RPMI7951 (cell line): ENCODE measurements at places on chromosomes 4 and X.
A peak's percentile ranks its signal among the peaks of the same experiment; 100 is the strongest.

GRCh38 chrX:129230850-129231512 is 292.3 kb downstream of the SMARCA1 start:
- no peak for DNase-seq

DNA sequence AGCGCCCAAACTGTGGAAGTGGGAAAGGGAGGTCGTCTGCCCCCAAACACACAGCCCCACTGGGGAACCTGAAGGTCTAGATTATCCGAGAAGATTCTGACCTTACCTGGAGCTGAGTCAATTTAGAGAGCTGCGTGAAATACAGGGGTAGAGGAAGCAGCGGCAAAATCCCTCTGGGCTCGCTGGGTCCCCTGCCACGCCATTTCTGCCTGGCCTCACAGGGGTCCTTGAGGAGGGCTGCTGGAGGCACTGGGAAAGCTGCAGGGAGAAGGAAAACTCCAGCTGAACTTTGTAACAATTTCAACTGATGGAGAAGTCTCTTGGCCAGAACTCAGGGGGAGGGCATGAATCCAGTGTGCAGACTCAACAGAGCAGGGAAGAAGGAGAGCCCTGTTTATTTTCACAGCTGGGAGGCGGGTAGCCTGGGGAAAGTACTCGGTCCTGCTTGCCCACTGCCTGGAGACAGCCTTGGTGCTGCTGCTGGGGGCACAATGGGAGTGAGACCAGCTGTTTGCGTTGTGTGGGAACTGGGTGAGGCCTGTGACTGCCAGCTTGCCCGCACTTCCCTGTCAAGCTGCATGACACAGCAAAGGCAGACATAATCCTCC is 93.2 kb upstream of the MAPK10 start:
- peak; percentile 86 for DNase-seq

DNA sequence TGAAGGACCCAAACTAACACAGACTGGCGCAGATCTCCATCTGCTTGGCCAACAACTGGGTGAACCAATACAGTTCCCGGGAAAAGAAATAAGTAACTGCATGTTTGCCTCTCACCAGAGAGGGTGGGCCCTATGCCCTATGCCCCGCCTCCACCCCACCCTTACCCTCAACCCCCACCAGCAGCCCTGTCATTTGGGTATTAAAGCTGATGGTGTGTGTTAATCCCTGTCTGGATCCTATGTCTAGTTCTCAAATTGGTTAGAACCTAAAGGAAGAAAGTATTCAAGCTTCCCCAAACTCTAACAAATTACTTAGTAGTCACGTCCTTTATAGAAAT is 19.0 kb downstream of the SMPX start:
- no peak for DNase-seq

DNA sequence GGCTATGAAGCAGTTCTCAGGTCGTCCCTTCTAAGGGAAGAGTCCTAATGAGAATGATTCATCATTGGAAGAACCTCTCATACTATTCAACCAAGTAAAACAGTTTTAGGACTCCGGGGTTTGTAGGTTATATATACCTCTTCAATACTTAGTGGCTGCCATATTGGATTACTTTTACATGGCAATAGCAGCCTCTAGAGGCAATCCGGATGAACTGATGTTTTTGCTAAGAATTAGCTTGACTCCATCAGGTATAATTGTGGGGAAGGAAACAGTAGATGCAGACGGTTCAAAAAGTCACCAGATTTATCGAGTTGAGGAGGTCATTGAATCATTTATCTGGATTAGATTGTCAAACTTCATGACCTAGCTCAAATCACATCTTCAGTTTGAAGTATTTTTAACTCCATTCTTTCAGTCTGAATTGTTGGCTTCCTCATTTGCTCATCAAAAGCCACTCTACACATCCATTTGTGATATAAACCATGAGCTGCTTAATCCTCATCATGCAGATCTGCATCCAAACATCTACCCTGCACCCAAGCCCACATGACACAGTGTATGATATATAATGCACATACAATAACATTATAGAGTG is 28.4 kb downstream of the GUCY1B1 start:
- DNase-seq, result peak; percentile 67

GRCh38 chrX:78957768-78958130 is 12.6 kb downstream of the P2RY10 start:
- no peak for DNase-seq

DNA sequence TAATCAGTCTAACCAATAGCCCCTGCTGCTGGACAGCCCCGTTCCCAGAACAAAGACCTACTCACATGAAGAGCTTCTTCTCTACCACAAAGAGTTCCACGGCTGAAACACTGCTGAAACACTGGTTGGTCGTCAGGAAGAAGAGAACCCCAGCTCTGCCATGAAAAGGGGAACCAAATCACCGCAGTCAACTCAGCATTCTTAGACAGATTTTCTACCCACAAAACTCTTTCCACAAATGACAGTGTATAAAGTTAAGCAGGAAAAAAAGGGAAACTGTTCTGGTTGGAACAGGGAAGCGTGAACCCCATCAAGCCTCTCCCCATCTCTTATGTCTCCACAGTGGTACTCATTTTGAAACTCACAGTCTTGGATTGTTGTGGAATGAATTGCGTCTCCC is 57.3 kb downstream of the ABCG2 start:
- no peak for DNase-seq

DNA sequence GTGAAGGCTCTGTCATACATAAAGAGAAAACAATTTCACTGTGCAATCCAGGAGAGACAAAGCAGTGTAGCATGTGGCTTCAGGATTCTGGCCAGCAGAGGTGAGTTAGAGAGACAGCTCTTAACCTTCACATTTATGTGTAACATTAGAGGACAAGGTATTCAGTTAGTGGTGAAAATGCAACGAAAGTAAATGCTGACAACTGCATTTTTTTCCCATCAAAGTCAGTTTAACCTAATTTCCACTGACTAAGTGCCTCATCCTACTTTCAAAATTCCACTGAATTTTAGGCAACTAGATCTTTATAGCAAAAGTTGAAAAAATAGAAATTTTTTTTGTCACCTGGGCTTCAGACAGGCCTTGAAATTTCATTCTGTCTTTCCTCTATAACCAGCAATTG is 130.8 kb upstream of the LNX1 start:
- DNase-seq, result no peak

DNA sequence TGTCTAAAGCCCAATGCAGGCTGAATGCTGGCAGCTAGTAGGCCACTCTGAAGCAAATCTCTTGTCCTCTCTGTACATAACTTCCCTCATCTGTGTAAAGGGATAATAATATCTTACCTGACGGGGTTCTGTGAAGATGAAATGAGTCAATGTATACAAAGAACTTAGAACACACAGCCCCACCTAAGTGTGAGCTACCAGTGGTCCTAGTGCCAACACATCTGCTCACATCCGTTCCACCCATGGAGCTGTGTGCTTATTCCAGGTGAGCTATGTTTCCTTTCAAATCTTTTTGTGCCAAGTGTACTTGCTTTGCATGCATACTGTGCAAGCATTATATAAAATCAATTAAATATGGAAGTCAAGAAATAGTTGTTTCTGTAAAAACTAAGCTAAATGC is 116.4 kb downstream of the TSPAN5 start:
- DNase-seq, result no peak

- no peak for DNase-seq
These were observed 148.6 kb downstream of the GC start for GRCh38 chr4:71635139-71635748.

GRCh38 chrX:138711399-138712347 is at the start of gene FGF13:
Gene FGF13, minus strand, starts transcription at chrX:138711717. Its CDS starts 714 bp downstream, at chrX:138711003.
- no peak for DNase-seq

DNA sequence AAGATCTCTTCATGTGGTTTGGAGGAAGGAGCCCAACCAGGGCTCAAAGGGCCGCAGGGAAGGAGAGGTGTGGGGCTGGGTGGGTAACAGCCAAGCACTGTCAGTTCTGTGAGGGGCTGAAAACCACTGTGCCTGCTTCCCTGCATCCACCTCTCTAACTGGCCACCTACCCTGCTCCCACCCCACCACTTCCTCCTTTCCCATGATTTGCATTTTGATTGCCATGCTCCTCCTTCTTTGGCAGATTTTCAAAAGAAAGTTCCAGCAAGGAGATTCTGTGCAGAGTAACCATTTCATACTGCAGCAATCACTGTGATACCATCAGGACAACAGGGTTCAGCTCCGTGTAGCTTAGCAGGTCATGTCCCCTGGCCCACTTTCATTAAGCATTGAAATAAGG is 1.8 kb downstream of the ZNF674 start:
- no peak for DNase-seq

DNA sequence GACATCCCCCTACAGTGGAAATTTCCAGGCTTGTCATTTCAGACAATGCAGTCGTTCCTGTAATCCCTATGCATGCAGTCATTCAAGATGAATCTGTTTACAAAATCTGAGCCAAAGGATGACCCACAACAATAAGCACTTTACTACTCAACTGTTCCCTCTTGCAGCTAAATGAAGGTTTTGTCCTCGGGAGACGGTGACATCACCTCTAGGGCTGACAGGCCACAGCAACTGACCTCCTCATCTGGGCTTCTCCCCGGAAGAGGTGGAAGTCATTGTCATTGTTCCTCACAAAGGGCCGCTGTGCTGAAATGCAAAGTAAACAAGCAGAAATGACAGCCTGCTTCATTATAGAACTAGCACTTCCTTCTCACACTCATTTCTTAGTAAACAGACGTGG is 29.2 kb downstream of the CLRN2 start:
- DNase-seq, result peak; percentile 37

- peak; percentile 80 for DNase-seq
These were observed 828 bp downstream of the MCUB start for GRCh38 chr4:109560687-109561461.

- no peak for DNase-seq
These were observed 53.2 kb downstream of the HADH start for GRCh38 chr4:108042927-108043326.

- DNase-seq, result no peak
These were observed 85.4 kb downstream of the AFAP1 start for GRCh38 chr4:7854216-7854615.

- no peak for DNase-seq
These were observed 20.2 kb upstream of the LIMCH1 start for GRCh38 chr4:41517747-41518146.

DNA sequence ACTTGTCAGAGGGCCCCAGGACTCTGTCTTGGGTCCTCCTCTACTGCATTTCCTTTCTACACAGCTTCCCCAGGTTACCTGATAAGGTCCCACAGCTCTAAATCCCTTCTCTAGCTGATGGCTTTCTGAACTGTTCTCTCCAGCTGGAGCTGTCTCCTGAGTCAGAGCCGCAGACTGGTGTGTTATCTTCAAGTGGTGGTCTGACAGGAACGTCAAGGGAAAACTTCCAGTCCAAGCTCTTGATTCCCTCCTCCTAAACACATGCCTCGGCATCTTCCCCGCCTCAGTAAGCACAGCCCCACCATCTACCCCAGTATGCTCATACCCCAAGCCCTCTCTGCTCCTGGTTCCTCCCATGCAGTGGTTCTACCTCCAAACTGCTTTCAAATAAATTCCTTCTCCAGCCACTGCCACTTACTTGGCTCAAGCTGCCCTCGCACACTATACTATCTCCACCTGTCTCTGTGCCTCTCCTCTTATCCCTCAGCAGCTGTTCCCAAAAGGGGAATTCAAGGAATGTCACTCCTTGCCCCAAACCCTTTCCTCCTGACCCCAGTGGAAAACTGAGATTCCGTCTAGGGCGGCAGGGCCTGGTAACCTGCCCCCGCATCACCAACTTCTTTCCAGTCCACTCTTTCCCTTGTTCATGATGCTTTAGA is 17.2 kb upstream of the CENPU start:
- DNase-seq, result no peak

DNA sequence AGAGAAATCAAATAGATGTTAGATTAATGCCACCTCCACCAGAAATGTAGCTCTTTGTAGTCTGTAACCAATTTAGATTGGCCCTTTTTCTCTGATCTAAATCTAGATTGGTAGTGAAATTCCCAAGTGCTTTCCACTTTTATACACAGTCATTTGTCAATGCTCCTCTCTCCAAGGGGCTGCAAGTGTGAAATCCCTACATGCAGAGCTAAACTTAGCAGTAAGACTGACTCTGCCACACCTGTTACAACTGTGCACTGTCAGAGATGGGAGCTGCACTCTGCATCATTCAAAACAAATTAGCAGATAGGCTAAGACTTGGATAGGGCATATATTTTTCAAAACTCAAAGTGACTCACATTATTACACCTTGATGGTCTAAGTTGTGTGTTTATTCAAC is 9.1 kb downstream of the SERTM2 start:
- DNase-seq, result no peak

- DNase-seq, result peak; percentile 53
These were observed 139.0 kb downstream of the ADAMTS3 start for GRCh38 chr4:72430050-72430449.

- DNase-seq, result no peak
These were observed 96.7 kb upstream of the FTHL17 start for GRCh38 chrX:31168551-31168950.

DNA sequence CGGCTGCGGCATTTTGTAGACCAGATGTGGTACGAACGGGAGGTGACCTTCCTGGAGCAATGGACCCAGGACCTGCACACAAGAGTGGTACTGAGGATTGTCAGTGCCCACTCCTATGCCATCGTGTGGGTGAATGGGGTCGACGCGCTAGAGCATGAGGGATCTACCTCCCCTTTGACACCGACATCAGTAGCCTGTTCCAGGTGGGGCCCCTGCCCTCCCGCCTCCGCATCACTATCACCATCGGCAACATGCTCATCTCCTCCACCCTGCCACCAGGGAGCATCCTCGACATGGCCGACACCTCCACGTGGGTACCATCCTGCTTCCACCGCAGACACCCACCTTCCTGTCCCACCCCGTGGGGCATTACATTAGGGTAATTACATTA is 46.2 kb downstream of the SMARCA5 start:
- no peak for DNase-seq

DNA sequence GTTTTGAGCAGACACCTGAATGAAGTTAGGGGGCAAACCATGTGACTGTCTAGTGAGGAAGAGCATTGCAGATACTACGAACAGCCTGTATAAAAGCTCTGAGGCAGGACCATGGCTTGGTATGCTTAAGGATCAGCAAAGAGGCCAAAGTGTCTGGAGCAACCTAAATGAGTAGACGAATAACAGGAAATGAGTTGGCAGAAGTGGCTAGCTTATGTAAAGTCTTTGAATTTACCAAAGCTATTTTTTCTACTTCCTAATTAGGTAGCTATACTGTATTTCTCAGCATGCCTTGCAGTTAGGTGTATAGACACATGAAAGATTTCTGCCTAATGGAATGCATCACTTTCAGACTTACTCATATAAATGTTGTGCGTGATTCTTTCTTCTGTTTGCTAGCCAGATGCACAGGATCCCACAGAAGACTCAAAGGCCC is 9.3 kb upstream of the GPRIN3 start:
- DNase-seq, result no peak

GRCh38 chr4:163484906-163485305 is 9.6 kb upstream of the TMA16 start:
- DNase-seq, result peak; percentile 39

GRCh38 chr4:39383690-39384089 is 17.5 kb upstream of the RFC1 start:
- DNase-seq, result no peak

- DNase-seq, result no peak
These were observed 4.8 kb downstream of the MAGED2 start for GRCh38 chrX:54812306-54812705.

DNA sequence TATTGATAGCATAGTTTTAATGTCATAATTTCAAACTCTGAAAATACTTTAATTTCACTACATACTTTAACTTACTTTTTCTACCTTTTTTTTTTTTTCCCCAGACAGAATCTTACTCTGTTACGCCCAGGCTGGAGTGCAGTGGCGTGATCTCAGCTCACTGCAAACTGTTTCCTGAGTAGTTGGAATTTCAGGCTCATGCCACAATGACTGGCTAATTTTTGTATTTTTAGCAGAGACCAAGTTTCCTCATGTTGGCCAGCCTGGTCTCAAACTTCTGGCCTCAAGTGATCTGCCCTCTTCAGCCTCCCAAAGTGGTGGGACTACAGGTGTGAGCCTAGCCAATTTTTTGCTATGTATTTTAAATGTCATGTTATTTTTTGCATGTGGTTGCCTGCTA is 741.6 kb downstream of the TRAM1L1 start:
- no peak for DNase-seq
